ENCODE measurements at places on chromosomes 4 and X.

DNA sequence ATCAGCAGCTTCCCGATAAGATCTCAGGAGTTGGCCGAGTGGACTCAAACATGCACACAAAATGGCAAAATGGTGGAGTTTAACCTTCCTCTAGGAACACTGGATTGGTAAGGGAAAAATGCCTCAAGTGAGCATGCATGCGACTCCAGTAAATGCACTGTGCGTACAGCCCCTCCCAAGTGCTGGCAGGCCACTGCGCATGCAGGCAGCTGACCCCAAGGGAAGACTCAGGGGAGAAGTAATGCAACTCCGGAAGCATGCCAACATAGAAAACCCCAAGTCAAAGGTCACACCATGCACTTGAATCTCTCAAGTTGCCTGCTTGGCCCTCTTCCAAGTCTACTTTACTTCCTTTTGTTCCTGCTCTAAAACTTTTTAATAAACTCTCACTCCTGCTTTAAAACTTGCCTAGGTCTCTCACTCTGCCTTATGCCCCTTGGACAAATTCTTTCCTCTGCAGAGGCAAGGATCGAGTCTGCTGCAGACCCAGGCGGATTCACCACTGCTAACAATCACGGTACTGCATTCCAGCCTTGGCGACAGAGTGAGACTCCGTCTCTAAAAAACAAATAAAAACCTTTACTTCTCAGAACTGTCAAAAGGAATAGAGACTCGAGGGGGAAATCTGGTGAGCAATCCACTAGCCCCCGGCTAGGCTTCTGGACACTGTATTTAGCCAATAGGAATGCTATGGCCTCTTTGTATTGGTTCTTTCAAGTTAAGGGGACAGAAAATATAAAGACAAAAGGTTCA, 33.5 kb downstream of the NYX start:
- DNase-seq, result no peak

GRCh38 chr4:76738086-76738931, 159.6 kb downstream of the SOWAHB start:
- no peak for DNase-seq

DNA sequence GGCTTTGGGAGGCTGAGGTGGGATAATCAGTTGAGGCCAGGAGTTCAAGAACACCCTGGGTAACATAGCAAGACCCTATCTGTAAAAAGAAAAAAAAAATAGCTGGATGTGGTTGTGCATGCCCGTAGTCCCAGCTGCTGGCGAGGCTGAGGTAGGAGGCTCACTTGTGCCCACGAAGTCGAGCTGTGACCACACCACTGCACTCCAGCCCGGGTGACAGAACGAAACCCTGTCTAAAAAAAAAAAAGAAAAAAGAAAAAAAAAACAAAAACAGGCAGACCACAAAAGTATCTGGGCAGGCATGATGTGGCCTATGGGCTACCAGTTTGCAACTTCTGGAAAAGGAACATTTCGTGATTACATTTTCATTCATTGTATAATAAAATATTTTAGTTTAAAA, 38.1 kb upstream of the RASGEF1B start:
- no peak for DNase-seq

DNA sequence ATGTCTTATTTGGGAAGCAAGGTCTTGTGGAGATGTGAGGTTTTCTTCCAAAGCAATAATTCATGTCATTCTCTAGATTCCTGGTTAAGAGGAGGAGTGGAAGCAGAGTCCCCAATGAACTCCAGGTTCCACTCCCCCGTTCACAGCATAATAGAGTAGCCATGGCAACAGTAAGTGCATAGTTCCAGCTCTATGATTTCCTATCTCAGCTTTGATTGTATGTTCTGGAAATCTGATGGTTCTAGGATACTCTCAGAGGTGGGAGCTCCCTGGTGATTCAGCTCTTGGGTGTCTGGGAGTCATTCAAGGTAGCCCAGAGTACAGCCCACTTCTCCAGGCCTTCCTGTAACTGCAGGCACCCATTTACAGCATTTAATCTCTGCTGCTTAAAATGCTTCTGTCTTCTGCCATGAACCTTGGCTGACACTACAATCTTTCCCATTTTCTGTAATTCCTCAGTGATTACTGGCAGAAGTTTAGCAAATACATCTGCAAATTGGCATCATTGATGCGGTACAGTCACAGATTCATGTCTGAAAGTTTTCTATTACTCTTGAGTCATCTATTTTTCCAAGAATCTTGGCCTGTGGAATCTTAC, 242.0 kb downstream of the MAPK10 start:
- no peak for DNase-seq

- no peak for DNase-seq
These were observed 19.9 kb downstream of the TSC22D3 start for GRCh38 chrX:107755721-107756120.

DNA sequence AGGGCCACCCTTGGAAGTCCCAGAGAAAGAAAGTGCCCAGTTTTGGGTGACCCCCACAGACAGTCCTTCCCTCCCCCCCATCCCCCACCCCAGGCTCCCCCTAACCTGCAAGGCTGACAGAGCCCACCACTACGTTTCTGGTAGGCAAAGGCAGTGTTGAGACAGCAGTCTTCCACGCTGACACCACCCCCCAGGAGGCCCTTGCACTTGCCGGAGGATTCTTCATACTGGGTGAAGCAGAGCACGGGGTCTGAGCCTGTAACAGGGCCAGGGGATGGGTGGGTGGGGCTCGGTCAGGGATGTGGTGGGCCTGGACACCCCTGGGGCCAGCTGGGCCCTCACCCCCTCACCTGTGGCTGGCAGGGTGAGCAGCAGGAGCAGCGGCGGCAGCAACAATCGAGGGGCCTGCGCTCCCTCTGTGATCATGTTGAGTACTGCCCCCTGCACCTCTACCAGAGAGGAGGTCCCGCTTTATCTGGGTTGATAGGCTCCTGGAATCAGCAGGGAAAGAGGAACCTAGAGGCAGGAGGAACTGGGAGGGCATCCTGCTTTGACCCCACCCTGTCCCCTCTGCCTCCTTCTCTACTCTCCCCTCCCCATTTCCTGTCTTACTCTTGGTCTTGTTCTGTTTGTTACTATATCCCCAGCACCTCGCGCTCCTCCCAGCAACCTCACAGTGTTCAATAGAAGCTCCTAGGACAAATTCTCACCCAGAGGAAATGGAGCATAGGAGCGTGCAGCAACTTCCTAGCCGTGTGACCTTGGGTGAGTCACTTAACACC, at the start of gene CFP:
Gene CFP (minus strand): TSS at position 512 of the 782 bp plus-strand sequence. CDS start 86 bp downstream, at position 426.
- DNase-seq, result no peak

DNA sequence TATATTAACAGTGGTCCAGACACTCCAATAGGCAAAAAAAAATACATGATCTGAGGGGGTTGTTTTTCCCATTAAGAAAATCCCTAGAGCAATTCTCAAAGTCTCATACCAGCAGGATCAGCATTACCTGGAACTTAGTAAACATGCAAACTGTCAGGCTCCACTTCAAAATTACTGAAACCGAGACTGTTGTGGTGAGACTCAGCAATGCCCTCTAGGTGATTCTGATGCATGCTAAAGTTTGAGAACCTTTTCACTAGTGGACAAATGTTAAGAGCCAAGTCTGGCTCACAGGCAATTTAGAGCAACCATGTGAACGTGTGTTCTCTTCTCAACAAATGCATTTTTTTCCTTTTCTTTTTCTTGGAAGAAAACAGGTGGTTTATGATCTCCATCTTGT, 30.2 kb downstream of the NEK1 start:
- DNase-seq, result no peak

DNA sequence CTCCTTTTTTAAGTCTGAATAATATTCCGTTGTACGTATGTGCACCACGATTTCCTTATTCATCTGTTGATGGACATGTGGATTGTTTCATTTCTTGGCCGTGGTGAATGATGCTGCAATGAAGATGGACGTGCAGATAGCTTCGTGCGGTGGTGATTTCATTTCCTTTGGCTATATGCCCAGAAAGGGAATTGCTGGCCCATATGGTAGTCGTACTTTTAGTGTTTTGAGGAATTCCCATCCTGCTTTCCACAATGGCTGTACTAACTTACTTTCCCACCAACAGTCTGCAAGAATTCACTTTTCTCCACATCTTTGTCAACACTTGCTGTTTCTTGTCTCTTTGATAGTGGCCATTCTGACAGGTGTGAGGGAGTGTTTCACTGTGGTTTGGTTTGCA, 12.8 kb downstream of the ZFP42 start:
- no peak for DNase-seq

- DNase-seq, result no peak
These were observed 53.6 kb downstream of the ANAPC4 start for GRCh38 chr4:25430630-25431029.

DNA sequence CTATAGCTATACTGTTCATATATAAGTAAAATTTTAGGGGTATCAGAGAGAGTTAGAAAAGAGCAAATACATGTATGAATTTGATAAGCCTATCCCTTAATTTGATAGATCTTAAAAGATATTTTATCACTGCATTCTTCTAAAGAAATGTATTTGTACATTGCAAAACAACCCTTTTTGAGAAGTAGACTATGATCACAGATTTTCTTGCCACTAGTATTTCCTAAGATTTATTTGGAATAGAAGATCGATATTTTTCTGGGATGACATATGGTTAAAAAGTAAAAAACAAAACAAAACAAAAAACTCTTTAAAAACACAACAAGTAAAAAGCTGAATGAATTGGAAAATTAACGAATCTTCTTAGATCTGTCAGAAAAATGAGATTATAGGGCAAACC, 27.4 kb downstream of the TET2 start:
- no peak for DNase-seq

- DNase-seq, result no peak
These were observed 8.4 kb upstream of the MAN2B2 start for GRCh38 chr4:6566391-6567190.

DNA sequence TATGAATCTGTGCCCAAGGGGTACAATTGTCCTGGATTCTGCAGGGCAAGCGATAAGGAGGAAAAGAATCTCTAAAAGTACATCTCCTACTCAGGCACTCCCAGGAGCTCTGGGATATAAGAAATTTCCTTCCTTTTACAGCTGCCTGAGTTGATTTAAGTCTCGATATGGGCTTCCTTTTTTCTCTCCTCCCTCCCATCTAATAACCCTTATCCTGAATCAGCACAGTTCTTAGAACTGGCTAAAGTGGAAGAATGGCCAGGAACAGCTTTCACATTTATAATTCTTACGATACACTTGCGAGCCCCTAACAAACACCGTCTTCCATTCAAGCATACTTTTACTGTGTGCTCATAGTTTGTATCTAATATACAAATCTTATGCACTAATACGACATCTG, 21.2 kb downstream of the LRP2BP start:
- DNase-seq, result no peak

GRCh38 chr4:139743027-139743426, 77.4 kb downstream of the MGST2 start:
- DNase-seq, result no peak

All from stimulated activated CD4-positive, alpha-beta T cell treated with anti-CD3 and anti-CD28 coated beads, Interleukin-15, amount 100 ng/mL, for 1 hour (primary cell).